ENCODE measurements at places on chromosomes 1 and 21.

- DNase-seq: no peak
Observed at GRCh38 chr1:1165900-1166421, 7.7 kb upstream of the TTLL10 start.

- DNase-seq: no peak
Observed at GRCh38 chr21:45169001-45169400, 94.6 kb downstream of the ADARB1 start.

- no peak for DNase-seq
Observed at GRCh38 chr21:15079269-15079668, 14.5 kb upstream of the NRIP1 start.

- no peak for DNase-seq
Observed at GRCh38 chr21:38531039-38531541, 32.8 kb upstream of the ERG start.
